Progenitor cell of endocrine pancreas (in vitro differentiated cells): ENCODE measurements at places on chromosomes 7 and 10. TPM values are rescaled to one million over a fixed set of nuclear protein-coding genes. Genes with fewer than 3 reads are reported as not detected.

- peaks cover 8% of the 10 kb centered on the region for H3K4me1 ChIP-seq
- no peak overlapping the region for H3K4me3 ChIP-seq
- peaks cover 1% of the 10 kb centered on the region for H3K36me3 ChIP-seq
- DNase-seq = no peak
These were observed 164.1 kb downstream of the PRKAG2 start for GRCh38 chr7:151712810-151713125.

DNA sequence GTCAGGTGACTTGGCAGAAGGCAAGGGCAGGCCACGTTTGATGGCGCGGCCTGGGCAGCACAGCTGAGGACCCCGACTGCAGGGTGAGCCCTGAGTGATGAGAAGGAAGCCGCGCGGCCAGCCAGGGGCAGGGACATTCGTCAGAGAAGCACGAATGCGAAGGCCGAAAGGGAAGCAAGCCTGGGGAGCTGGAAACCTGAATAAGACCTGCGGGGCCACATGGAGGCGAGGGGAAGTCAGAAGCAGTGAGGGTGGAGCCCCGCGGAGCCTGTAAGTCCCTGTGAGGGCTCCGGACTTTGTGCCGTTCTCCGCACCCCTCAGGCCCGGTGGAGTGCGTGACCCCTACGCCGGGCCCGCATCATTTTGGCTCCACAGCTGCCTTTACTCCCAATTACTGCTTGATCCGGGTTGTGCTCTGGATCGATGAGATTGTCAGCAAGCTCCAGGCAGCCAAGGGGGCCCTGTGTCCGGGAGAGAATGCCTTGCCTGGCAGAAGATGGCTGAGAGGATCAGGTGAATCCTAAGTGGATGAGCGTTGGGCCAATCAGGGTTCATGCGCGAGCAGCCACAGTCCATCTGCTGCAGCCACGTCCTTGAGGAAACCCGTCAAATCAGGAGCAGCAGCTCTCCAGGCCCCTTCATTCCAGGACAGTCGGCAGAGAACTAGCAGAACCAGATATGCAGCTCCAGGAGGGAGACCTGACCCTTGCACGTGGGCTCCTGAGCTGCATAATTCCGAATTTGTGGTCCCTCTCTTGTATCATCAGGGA lies 293.3 kb upstream of the SHH start:
- no peak overlapping the region for H3K27ac ChIP-seq
- H3K36me3 ChIP-seq = no peaks in the 10 kb centered on the region
- no peak overlapping the region for H3K4me3 ChIP-seq
- no peak for DNase-seq
- peaks cover 2% of the 10 kb centered on the region for H3K4me1 ChIP-seq
- H3K27me3 ChIP-seq = peaks cover 9% of the 10 kb centered on the region

GRCh38 chr10:11754620-11755019 lies 12.4 kb downstream of the ECHDC3 start:
- H3K36me3 ChIP-seq = no peaks in the 10 kb centered on the region
- peaks cover 7% of the 10 kb centered on the region for H3K4me1 ChIP-seq
- peaks cover 4% of the 10 kb centered on the region for H3K27me3 ChIP-seq
- DNase-seq = no peak
- no peak overlapping the region for H3K4me3 ChIP-seq

DNA sequence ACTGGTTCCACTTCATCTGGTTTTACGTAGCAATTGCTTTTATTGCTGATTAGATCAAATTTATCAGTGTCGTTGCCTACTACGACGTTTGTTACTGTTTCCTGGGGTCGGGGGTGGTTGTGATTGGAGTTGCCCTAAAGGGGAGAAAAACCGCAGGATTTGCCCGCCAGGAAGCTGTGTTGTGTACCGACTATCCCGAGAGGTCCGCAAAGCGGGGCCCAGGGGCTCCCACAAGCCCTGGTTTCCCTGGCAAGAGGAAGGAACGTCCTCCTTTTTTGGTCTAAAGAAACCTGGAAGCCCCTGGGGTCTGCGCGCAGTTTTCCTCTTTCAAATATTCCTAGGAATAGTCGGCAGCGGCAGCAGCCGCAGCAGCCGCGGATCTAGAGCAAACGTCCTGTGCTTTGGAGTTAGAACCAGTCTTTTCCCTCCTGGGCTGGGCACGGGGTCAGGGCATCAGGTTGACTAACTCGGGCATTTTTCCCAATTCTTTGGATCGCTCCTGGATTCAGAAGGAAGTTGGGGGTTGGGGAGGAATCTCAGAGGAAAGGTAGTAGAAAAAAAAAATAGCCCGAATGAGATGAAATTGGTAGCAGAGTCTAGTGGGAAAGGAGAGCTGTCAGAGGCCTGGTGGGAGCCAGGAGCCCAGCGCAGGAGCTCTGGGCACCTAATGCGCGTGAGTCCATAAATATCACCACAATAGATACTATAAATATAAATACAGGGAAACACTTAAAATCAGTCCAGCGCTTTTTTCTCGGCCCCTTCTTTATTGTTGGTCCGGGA lies 4.6 kb downstream of the VAX1 start:
- DNase-seq = no peak
- H3K36me3 ChIP-seq = no peaks in the 10 kb centered on the region
- H3K4me1 ChIP-seq = peaks cover 16% of the 10 kb centered on the region
- H3K4me3 ChIP-seq = peak overlapping the region; percentile 59
- peaks cover 90% of the 10 kb centered on the region for H3K27me3 ChIP-seq

DNA sequence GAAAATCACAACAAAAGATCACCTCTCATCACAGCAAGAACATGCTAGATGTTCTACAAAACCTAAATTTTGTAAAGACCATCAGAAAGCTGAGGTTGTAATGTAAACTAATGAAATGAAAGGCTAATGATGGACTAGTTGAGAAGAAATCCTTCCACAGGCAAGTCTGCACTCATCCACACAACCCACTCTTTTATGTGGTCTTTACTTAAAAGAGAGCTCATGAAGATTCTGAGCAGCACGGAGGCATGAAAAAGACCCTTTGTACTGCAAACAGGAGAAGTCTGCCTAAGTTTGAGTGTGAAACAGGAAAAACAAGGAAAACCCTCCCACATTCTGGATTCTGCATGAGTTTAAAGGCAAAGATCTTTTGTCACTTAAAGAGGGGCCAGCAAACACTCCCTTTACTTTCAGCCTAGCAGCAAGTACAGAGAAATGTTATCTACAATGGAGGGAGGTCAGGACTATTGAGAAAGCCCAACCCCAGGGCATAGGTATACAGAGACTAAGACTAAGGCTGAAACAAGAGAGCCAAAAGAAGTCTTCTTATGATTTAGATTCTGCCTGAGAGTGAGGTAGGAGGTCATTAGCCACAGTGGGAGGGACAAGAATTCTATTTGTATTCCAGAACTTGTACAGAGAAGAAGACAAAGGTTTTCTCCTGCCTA lies 521.2 kb upstream of the TEX47 start:
- H3K4me1 ChIP-seq = no peaks in the 10 kb centered on the region
- no peaks in the 10 kb centered on the region for H3K27me3 ChIP-seq
- no peak for DNase-seq

DNA sequence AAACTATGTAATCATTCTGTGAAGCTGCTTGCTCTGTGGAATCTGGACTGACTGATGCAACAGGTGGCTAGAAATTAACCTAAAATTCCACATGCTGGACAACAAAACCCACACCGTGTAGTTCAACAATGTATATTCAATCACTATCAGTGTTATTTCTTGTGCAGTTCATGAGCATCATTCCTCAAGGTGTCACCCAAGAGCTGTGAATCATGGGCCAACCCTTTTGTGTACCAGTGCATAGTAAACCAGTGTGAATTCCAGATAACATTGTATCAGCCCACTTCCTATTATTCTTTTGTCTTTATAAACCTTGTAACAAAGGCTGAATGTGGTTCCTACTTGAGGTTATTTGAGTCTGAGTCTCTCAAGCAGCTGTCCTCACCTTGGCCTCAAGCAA lies 905.2 kb upstream of the ZNF722 start:
- H3K4me3 ChIP-seq = no peak overlapping the region
- H3K36me3 ChIP-seq = peaks cover 5% of the 10 kb centered on the region
- H3K4me1 ChIP-seq = no peaks in the 10 kb centered on the region
- H3K27me3 ChIP-seq = no peaks in the 10 kb centered on the region
- no peak overlapping the region for H3K27ac ChIP-seq

DNA sequence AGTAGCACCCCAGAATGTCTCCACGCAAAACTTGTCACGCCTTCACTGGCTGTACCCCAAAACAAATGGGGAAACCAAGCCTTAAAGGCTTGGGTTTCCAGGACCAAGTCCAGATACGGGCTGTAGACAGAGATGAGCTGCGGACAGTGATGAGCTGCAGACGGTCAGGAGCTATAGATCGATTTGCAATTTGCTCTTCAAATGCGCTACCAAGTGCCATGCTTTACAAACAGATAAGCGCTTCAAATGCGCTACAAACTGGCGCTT lies 658 bp upstream of the SGCE start:
- H3K4me1 ChIP-seq = peaks cover 10% of the 10 kb centered on the region
- no peak for DNase-seq
- peak overlapping the region; percentile 96 for H3K27ac ChIP-seq

The BBS9 gene
- 22.8 and 25.5 TPM in 2 replicates for total RNA-seq

The SFTPA2 gene
- total RNA-seq = not detected in 2 replicates
